Ecto neural progenitor cell (in vitro differentiated cells): ENCODE measurements at places on chromosomes 6 and 20.

DNA sequence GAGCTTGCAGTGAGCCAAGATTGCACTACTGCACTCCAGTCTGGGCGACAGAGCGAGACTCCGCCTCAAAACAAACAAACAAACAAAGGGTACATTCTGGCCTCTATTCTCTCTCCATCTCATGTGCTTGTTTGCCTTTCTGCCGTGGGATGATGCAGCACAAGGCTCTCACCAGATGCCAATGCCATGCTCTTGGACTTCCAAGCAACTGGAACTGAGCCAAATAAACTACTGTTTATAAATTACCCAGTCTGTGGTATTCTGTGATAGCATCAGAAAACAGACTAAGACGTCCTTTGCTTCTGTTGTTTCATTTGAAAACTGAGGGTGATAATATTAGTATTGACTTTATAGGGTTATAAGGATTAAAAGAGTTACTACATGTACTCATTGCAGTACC is 3.6 kb upstream of the BRD2 start:
- no peak for DNase-seq

GRCh38 chr6:55980627-55981211 is 105.3 kb upstream of the BMP5 start:
- DNase-seq = no peak

GRCh38 chr6:146697921-146698320 is 99.1 kb downstream of the ADGB start:
- DNase-seq = no peak

GRCh38 chr20:21583486-21584168 is 69.8 kb upstream of the NKX2-2 start:
- DNase-seq = peak; percentile 11

DNA sequence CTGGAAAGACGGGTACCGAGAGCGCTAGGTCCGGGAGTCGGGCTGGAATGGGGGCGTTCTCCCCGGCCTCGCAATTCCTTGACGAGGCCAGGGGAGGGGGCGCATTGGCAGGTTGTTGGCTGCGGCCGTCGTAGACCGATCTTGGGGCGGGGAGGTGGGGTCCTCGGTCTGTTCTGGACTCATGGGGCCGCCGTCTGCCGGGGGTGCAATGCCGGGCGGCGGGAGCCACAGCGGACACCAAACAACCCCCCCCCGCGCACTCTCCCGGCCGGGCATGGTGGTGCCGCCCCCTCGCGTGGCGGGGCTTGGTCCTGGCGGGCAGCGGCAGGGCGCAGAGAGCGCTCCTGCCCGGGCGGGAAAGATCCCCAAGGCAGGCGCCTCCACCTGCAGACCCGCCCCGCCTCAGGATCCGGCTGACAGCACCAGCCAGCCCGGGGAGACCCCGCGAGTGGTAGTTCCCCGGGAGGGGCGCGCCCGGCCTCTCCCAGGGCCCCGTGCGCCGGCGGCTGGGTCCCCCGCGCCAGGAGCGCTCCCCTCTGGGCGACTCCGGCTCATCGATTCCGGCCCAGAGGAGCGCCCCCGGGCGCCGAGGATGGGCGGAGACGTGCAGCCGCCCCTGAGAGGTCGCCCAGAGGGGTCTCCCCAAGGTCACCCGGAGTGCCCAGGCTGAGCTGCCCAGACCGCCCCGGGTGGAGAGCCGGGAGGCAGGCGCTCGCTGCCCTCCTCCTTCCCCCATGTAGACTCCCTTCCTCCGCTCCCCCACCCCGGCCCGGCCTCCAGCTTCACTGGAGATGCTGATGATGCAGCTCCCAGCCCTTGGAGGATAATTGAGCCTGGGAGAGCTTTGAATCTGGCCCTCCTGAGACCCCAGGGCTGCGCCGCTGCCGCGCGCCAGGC is 709 bp downstream of the PPP1R16B start:
- peak; percentile 62 for DNase-seq

DNA sequence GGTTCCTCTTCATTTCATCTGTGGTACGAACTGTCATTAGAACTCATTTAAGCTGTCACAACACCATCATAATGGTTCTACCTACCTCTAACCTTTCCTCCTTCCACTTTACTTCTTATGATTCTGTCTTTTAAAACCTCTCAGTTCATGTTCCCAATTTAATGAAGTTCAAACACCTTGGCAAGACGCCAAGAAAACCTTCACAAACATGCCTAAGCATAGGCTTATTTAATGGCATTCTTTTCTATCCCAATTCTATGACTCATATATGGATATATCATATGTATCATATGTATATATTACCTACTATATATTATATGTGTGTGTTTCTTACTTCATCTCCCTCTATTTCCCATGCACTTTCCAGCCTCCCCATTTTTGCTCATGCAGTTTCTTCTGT is 283.4 kb upstream of the TBX18 start:
- DNase-seq = no peak

DNA sequence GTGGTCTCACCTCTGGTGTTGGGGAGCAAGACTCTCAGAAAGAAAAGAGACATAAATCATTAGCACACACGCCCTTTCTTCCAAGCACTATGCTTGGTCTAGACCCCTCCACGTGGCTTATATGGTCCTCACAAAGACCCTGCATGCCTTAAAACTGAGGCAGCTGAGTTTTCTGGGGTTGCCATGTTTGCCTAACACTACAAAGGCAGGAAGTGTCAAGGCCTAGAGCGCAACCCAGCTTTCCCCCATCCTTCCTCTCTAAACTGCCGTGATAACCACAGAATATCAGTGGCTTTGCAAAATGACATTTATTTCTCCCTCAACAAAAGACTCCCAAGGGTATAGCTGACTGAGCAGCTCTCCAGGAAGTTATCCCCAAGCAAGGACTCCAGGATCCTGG is 146.5 kb upstream of the TOP1 start:
- no peak for DNase-seq

GRCh38 chr20:10428008-10428407 is 6.0 kb downstream of the MKKS start:
- no peak for DNase-seq

GRCh38 chr20:23125625-23126191 is 39.6 kb upstream of the CD93 start:
- DNase-seq = no peak

DNA sequence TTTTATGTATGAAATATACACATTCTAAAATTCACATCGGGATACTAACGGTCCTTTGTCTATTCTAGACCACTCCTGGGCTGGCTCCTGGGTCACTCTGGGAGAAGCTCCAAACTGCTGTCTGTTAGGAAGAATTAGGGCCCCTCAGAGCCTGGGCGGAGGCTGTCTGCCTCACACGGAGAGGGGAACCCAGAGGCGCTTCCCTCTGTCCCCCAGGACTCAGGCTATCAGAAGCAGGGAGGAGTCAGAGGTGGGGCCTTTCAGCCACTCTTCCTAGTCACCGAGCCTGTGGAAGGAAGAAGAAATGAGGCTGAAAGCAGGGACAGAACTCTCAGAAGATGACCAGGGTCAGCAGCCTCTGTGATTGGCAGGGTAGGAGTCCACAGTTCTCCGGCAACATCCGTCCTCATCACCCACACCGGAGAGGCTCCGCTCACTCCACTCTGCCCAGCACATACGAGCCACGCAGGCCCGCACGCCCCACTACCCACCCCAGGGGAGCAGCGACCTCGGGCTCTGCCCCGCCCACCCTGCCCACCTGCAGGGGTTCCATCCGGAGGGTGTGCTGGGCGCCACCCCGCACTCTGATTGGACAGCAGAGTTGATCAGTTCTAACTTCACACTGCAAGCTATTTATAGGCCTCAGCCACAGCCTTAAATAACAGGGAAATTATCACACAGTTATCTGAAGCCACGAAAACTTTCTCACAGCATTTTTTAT is 182.1 kb upstream of the AFDN start:
- no peak for DNase-seq

GRCh38 chr6:14721103-14721758 is 524.6 kb upstream of the JARID2 start:
- no peak for DNase-seq

- no peak for DNase-seq
These were observed 8.4 kb upstream of the NUP153 start for GRCh38 chr6:17714879-17715851.

GRCh38 chr6:112027942-112028674 is 25.8 kb upstream of the CCN6 start:
- DNase-seq = no peak

- DNase-seq = no peak
These were observed 27.9 kb downstream of the PPARD start for GRCh38 chr6:35370124-35370741.

DNA sequence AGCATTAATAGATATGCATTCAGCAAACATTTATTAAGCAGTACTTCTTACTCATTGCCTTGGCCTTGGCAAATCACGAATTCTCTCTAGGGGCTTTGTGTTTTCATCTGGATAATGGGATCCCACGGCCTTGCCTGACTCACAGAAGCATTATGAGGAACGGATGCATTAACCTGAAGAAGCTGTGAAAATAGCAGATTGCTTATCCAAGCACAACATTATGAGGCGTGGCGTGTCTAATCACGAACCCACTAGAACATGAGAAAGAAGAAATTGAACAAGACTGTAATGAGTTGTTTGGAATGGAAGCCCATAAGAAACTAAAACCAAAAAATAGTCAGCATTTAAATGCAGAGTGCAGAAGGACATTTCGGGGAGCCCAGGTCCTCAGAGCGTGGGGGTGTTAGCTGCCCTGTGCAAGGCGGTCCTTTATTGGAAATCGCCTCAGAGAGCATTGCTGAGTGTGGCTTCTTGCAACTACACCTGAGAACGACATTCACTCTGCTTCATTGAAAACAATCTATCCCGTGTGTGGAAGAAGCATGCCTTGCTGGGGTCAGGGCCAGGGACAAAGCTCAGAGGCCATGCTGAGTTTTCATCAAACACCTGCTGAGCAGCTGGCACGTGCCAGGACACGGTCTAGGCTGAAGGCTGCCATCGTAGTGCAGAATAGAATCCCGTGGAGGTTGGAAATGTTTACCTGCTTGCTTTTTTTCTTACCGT is 179.9 kb downstream of the ZDHHC14 start:
- no peak for DNase-seq

GRCh38 chr20:40754339-40754943 is 65.4 kb upstream of the MAFB start:
- DNase-seq = no peak

DNA sequence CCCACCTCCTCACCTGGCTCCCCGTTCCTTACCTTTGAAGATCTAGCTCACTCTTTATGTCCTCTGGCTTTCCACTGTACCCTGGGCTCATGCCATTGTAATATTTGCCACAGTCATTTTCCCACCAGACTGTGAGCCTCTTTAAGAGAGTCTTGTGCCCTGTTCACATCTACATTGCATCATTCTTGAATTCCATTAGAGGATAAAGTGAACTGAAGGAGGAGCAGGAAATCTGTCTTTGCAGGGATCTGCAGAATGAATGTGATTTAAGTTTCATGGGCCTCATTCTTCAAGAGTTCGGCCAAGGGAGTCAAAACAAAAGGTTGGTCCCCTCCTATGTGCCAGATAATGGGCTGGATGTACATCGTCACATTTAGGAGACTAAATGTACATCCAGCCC is 272.6 kb upstream of the CITED2 start:
- no peak for DNase-seq

- no peak for DNase-seq
These were observed 72.5 kb downstream of the PDSS2 start for GRCh38 chr6:107386904-107387303.

- peak; percentile 18 for DNase-seq
These were observed 8.5 kb upstream of the PDYN start for GRCh38 chr20:2002365-2002764.

- no peak for DNase-seq
These were observed 28.8 kb upstream of the TOP1 start for GRCh38 chr20:40999841-41000240.

DNA sequence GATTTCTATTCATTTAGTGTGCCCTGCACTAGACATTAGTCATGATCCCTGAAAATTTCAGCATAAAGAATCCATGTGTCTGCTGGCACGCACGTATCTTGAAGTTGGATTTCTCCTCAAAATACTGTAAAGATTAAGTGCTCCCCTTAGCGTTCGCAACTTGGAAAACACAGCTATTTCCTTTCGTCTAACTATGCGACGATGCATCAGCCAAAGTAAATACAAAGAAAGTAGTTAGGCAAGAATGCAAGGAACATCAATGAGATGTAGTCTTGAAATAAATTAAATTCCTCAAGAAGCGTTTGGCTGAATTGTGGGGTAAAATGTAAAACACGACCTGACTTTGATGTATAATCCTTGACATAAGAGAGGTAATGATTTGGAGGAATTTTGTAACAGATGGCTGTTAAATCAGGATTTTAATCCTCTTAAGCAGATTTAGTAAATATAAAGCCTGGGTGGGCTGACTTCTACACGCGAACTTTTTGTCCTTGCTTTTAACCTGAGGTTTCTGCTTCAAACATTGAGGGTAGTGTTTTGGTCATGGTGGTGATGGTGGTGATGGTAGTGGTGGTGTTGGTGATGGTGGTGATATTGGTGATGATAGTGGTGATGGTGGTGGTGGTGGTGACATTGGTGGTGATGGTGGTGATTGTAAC is 88.2 kb downstream of the FOXF2 start:
- DNase-seq = no peak

GRCh38 chr20:38386004-38386403 is 39.7 kb downstream of the LBP start:
- DNase-seq = no peak

DNA sequence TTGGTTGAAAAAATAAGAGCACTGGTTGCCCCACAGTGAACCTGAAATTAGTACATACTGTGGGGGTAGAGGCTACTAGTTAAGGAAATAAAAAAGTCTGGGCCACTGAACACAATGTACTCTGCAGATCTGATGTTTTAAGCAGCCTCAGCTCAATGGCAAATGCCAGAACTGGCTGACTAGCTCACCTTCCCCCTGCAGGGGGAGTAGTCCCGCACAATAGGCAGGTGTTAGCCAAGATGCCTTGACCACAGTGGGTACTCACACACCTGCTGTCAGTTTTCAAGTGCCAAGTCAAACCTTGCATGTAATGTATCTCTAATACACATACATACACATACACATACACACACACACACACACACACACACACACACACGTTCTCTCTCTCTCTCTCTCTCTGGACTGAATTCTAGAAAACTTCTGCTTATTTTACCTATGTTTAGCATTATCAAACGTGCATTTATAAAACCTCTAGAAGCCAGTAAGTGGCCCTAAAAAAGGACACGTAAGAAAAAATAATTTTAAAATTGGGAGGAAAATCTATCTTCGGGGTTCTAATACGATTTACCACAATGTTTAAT is 36.1 kb downstream of the GMDS start:
- peak; percentile 60 for DNase-seq

GRCh38 chr6:151002491-151002935 is 137.0 kb downstream of the MTHFD1L start:
- no peak for DNase-seq

DNA sequence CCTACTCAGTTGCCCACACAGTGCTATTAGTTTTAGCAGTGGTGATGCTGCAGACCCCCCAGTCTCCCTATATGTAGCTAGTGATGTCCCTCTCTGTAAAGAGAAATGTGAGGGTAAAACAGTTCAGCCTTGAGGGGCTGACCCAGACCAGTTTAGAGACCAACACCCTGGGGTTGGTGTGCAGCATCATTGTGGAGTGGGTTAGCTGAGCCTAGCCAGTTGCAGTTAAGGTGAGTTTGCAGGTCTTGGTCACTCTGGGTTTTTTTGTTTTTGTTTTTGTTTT is 401 bp upstream of the B3GALT4 start:
- DNase-seq = no peak
